Ovary (tissue), 10 donors: ENCODE measurements at places on chromosomes 3 and 15. TPM values are rescaled to one million over a fixed set of nuclear protein-coding genes. Genes with fewer than 3 reads are reported as not detected.

Gene PXYLP1
- 6.5 TPM for polyA plus RNA-seq

Gene SERPINI2
- 0.33 TPM for polyA plus RNA-seq

Gene STX19
- polyA plus RNA-seq, result not detected

Gene MKRN3
- 0.61 TPM for polyA plus RNA-seq

Gene GOLGA6L4
- 4.2 TPM for polyA plus RNA-seq

Gene EPHA6
- polyA plus RNA-seq, result 2.5 TPM

Gene HYAL1
- 3.6 TPM for polyA plus RNA-seq

Gene LIPC
- 0.31 TPM for polyA plus RNA-seq

Gene KCNMB3
- polyA plus RNA-seq, result 1.7 TPM

Gene CPN2
- polyA plus RNA-seq, result 1.6 TPM

Gene ECE2
- polyA plus RNA-seq, result not detected

Gene GOLGA8R
- polyA plus RNA-seq, result 2.6 TPM

Gene GOLGA8T
- polyA plus RNA-seq, result not detected

Gene CYB561D2
- 4.5 TPM for polyA plus RNA-seq

Gene ZNF35
- polyA plus RNA-seq, result 5.4 TPM
